ENCODE measurements at places on chromosomes 16 and 17.

DNA sequence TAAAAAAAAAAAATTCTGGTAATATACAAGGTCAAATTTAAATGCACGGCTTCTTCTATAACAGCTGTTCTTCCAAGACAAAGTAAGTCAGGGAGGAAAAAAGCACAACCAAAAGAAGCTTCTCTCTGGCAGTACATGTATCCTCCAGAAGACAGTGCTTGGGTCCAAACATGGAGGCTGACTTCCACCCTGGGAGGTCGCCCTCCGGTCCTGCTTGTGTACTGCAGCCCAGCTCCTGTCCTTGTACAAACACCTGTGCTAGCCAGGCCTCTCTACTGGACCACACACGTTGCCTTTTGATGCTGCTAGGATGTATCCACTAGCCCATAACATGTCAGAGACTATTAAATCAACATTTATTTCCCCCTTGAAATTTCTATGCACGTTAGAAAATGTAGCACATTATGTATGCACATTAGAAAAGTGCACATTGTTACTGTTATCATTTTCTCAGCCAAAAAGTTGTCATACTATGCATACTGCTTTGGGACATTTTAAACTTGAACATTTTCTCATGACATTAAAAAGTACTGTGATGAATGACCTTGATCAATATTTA is 21.9 kb downstream of the TEKT3 start:
- no peak for DNase-seq

DNA sequence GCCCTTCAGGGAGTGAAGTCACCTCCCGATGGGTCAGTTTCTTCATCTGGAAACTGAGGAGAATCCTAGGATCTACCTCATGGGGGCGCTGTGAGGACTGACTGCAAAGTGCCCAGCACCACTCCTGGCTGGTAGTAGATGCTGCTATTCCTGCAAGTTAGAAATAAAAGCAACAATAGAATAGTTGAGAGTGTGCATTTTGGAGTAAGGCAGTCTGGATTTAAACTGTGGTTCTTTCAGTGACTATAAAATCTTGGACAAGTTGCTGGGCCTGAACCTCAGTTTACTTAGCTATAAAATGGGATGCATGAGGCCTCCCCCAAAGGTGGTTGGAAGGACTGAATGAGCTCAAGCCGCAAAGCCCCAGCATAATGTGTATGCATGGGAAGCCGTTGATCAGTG is 70.6 kb downstream of the CYB5B start:
- no peak for DNase-seq

DNA sequence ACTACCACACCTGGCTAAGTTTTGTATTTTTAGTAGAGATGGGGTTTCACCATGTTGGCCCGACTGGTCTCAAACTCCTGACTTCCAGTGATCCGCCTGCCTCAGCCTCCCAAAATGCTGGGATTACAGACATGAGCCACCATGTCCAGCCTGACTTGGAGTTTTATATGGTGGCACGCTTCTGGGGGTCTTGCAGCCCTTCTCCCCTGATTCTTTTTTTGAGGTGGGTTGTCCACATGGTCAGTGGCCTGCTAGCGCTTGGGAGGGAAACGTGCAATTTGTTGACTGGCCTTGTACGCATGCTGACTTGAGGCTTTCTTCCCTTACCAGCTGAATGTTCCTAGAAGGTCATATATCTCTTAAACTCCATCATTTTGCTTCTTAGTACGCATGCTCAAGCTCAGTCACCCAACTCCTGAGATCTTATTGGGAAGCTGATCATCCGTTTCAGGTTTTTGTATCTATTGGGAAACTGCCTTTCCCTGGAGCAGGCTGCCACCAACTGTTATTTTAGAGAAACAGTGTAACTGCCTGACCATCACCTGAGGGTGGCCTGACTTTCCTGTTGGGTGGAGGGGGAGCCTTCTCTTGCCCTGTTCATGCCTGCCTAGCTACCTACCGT is 13.7 kb upstream of the LDHD start:
- no peak for DNase-seq

GRCh38 chr16:65621640-65622039 is 499.8 kb upstream of the CDH11 start:
- no peak for DNase-seq

DNA sequence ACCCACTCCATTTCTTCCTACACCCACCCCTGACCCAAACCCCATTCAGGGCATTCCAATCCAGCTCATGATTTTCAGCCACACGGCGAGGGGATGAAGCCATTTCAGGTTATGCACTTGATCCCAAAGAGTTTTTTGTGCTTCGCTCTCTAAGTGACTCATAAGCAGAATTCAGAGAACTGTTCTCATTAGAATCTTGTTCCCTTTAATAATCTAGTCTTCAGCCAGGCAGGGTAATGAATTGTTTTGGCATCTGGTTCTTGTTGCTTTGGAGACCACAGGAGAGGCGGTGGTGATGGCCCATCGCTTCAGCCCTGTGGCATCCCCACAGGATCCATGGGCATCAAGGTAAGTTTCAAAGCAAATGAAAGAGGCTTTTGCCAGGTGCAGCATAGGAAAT is 4.8 kb upstream of the KRT31 start:
- no peak for DNase-seq

- DNase-seq: no peak
Observed at GRCh38 chr16:67932462-67932840, 789 bp upstream of the CTRL start.
